Suppressor macrophage treated with lipopolysaccharide for 4 hours (primary cell): ENCODE measurements at places on chromosomes 1 and 21.

DNA sequence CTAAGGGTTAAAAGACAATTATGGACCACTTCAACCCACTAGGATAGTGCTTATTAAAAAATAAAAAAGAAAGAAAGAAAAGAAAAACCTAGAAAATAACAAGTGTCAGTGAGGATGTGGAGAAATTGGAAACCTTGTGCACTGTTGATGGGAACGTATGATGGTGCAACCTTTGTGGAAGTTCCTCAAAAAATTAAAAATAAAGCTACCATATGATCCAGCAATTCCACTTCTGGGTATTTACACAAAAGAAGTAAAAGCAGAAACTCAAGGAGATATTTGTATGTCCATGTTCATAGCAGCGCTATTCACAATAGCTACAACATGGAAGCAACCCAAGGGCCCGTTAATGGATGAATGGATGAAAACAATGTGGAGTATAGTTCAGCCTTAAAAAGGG is 115.2 kb upstream of the ATP1A1 start:
- DNase-seq, result peak; percentile 16

DNA sequence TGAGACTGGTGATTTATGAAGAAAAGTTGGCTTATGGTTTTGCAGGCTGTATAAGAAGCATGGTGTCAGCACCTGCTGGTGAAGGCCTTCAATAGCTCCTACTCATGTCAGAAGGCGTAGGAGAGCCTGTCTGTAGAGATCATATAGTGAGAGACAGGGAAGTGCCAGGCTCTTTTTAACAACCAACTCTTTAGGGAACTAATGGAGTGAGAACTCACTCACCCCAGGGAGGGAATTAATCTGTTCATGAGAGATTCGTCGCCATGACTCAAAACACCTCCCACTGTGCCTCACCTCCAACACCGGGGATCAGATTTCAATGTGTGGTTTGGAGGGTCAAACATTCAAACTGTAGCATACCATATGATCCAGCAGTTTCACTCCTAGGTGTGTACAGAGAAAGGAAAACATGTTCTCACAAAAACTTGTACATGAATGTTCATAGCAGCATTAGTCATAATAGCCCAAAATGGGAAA is 72.6 kb downstream of the TTC3 start:
- DNase-seq, result no peak

GRCh38 chr1:109109906-109110305 is 4.0 kb upstream of the ELAPOR1 start:
- DNase-seq, result no peak

DNA sequence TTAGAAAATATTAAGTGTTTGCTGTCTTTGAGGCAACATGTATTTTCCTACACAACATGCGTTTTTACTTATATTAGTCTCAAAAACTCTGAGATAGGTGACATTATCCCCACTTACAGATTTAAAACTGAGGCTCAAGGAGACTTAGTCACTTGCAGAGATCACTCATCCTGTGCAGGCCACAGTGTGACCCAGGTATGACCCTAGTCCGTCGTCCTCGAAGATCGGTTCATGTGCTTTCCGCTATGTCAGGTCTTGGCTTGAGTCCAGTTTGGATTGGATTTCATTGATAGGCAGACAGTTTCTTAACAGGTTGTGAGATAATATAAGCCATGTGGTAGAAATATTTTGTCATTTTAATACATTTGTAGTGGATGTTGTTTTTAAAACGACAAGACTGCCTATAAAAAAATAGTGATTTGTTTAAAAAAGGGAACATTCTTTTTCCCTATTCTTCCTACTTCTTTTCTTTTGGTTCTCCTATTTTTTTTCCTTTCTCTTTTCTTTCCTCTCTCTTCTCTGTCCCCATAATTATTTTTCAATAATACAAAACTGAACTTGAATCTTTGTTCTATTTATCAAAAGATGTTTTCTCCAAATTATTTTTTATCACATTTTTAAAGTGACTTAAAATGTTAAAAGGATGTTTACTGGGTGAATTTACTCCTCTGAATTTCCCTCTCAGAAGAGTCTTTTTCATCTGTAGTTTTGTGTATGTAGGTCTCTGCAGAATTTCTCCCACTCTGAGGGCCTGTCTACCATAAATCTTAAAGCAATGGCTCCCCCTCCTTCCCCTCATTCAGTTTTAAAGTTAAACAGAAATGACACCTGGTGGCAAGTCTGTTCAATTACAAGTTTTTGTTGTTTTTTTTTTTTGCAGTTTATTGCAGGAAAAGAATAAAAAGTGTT is 81.8 kb downstream of the PHTF1 start:
- DNase-seq, result peak; percentile 52

GRCh38 chr1:40749817-40750216 is 33.8 kb upstream of the KCNQ4 start:
- no peak for DNase-seq
